NCI-H2029 (cell line): ENCODE measurements at places on chromosomes 16 and 17.

GRCh38 chr17:28777178-28777577, 33.4 kb downstream of the TRAF4 start:
- no peak for DNase-seq

DNA sequence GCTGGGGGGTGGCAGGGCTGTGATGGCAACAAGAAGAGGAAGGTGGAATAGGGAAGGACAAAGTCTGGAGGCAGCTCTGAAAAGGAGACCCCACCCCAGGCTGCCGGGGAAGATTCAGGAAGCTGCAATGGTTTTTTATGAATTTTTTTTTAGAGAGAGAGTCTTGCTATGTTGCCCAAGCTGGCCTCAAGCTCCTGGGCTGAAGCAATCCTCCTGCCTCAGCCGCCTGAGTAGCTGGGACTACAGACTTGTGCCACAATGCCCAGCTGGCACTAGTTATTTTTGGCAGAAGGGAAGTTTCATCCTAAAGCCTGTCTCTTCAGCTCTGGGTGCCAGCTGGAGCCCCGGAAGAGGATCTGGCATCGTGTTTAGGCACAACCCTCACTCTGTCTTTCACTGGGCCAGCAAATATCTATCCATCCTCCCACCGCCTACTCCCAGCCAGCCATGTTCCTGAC, 1.3 kb upstream of the CES3 start:
- DNase-seq = no peak

GRCh38 chr16:49489686-49490320, 116.2 kb downstream of the C16orf78 start:
- no peak for DNase-seq

DNA sequence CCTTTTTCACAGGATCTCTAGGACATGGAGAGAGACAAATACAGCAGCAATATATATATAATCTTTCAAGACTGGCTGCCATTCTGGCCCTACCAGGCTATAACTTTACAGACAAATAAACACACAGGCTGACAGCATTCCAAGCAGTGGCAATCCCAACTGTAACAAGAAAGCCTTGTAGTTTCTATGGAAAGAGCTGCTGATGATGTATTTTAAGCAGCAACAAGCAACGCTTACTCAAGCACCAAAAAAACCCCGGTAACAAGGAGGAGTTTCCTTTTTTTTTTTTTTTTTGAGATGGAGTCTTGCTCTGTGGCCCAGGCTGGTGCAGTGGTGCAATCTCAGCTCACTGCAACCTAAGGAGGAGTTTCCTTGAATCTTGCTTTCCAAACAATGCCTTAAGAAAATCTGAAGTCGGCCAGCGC, 23.2 kb downstream of the LSM12 start:
- no peak for DNase-seq

GRCh38 chr17:37787055-37787757, 42.3 kb upstream of the HNF1B start:
- no peak for DNase-seq

- DNase-seq = no peak
These were observed 52.6 kb upstream of the MAP3K14 start for GRCh38 chr17:45369421-45369820.

DNA sequence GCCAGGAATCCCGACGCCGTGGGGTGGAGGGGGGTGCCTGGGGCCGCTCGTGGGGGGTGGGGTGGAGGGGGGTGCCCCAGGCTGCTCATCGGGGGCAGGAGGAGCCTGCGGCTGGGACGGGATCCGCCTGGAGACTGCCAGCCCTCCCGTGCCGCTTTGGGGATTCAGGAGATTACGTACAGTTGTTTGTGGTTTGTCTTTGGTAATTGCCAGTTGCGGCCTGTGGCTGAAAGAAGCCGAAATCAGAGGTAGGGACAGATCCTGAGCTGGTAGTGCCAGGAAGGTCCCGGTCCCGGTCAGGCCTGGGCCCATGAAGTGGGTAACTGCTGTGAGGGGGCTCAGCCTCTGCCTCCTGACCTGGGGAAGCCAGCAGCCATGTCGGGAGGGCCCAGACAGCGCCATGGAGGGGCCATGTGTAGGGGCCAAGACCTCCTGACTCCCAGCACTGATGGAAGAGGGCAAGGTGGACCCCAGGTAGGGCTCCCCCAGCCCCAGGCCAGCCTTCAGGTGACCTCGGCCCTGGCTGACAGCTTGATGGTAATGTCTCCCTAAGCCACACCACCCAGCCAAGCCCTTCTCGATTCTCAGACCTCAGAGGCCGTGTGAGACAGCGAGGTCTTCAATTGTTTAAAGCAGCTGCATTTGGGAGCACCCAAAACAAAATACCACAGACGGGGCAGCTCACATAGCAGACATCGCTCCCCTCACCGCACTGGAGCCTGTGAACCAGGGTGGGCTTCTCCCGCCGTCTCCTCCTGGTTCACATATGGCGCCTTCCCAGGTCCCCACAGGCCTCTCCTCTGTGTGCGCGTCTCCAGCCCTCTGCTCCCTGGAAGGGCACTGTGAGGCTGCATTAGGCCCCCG, 34.9 kb upstream of the SSTR5 start:
- DNase-seq = no peak

DNA sequence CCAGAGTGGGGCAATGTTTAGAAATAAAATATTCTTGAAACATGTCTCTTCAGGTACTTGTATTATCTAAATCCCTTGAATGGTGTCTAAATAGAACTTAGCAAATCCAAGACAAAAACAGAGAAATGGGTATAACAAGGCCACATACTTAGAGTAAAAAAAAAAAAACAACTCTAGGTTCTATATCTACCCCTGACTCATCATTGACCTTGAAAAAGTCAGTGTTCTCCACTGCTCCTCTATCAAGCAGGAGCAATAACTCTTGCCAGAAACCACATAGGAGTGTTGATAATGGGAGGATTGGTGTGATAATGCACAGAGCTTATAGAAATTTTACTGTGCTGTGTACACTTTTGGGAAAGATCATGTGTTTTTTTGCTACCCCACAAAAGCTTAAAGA, 296.6 kb upstream of the PMFBP1 start:
- DNase-seq = no peak

GRCh38 chr16:28187595-28188004, 24.2 kb downstream of the XPO6 start:
- no peak for DNase-seq

DNA sequence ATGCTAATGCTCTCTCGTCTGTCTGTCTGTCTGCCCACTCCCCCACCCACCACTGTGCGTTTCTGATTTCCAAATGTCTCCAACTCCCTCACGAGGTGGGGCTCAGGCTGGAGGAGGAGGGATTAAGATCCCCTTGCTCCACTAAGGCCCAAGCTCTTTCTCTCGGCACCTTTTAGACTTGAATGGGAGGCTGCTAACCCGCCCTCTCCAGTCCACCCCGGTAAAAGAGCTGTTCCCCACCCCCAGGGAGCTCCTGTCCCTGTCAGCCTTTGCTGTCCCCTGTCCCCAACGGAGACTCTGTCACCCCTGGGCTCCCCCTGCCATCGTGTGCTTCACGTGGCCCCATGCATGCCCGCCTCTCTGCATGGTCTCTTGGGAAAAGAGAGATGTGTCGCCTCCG, 68.5 kb upstream of the PLCG2 start:
- no peak for DNase-seq

DNA sequence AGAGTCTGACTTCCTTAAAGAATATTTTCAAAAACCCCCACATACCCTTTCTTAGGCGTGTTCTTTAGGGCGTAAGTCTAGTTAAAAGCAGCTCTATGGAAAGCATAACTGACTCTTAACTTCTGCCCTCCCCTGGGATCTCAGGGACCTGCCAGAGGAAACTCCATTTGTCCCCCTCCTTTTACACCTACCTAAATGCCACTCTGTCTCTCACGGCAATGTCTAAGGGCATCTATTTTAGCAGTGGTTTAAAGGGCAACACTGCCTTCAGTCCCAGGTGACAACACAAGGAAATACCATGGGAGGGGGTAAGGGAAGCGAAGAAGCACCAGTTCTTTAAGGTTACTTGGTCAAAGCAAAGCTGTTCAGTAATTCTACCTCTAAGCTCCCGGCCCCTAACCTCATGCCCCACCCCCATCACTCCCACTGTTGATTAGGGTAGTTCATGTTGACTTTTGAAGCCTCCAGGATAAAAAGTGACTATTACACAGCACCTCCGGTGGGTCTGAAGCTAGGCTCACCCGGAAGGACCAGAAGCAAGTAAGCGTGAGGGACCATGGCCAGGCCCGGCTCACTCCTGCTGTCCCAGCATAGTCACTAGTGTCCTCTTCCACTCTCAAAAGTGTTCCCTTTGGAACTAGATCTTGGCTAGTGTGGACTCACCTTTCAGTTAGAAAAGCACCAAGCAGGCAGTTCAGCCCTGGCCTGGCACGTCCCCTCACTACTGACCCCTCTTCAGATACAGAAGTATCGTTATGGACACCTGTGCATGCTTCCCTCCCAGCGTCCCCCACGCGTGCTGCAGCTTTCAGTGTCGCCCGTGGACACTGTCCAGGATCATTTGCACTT, 47.1 kb downstream of the CYTH1 start:
- no peak for DNase-seq
